ENCODE measurements at places on chromosomes 11 and 22. TPM values are rescaled to one million over a fixed set of nuclear protein-coding genes. Genes with fewer than 3 reads are reported as not detected.

KRTAP5-8 gene
- polyA plus RNA-seq: not detected

GVQW3 gene
- 0.15 TPM for polyA plus RNA-seq

BACE1 gene
- polyA plus RNA-seq: 1.6 TPM

JOSD1 gene
- 7.2 TPM for polyA plus RNA-seq

MS4A6E gene
- polyA plus RNA-seq: not detected

MRGPRF gene
- polyA plus RNA-seq: 0.22 TPM

CDC42EP2 gene
- 15.4 TPM for polyA plus RNA-seq

EXPH5 gene
- 0.04 TPM for polyA plus RNA-seq

RAB36 gene
- 0.49 TPM for polyA plus RNA-seq

CHRDL2 gene
- not detected for polyA plus RNA-seq

STK33 gene
- polyA plus RNA-seq: not detected

WNT7B gene
- not detected for polyA plus RNA-seq

CCDC15 gene
- 0.32 TPM for polyA plus RNA-seq

TBX10 gene
- not detected for polyA plus RNA-seq

DNA sequence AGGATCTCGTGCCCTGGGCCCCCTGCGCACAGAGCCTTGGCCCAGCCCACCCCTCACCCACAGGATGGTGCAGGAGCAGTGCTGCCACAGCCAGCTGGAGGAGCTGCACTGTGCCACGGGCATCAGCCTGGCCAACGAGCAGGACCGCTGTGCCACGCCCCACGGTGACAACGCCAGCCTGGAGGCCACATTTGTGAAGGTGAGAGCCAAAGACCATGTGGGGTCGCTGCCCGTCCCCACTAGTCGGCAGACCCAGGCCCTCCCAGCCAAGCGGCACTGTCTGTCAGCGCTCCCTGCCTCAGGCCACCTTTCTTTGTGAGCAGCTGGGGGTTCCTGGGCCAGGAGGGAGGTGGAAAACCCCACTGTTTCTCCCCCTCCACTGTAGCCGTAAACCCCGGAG is 22.8 kb downstream of the FBLN1 start:
- no peaks in the 10 kb centered on the region for H3K4me1 ChIP-seq
- no peak for DNase-seq
- H3K27me3 ChIP-seq: no peaks in the 10 kb centered on the region

- no peak overlapping the region for H3K4me3 ChIP-seq
- H3K36me3 ChIP-seq: peaks cover 77% of the 10 kb centered on the region
- no peak overlapping the region for H3K27ac ChIP-seq
- no peaks in the 10 kb centered on the region for H3K4me1 ChIP-seq
These were observed 29.1 kb upstream of the COMT start for GRCh38 chr22:19912271-19912999.

DNA sequence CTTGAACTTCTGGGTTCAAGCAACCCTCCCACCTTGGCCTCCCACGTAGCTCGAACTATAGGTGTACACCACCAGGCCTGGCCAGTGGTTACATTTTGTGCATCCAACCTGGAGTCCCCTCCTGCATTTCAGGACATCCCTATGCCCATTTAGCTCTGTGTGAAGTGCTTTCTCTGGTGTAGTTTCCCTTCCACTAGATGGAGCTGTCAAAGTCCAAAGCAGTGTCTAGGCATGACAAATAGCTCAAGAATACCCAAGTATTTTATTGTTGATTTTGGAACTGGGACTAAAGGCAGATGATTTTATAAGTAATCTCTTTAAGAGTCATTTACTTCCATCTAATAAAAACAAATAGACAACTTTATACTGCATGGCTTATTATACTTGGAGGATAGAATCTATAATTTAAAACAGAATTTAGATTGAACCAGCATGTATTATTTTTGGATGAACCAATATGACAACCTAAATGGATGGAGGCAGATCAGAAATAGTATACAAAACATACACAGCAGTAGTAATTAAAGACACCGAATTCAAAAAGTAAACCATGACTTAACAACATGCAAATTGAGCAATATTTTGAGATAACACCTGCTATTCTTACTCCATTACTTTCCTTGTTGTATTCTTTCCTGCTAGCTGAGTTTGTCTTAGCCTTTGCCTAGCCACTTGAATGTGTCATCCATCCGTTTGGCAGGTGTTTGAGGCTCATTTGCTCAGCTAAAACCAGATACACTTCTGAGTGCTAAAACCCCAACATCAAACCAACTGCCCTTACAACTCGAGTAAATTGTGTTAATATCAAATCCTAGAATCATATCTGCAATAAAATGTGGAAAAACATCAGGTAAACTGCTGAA is 37.7 kb downstream of the EIF4ENIF1 start:
- peaks cover 89% of the 10 kb centered on the region for H3K36me3 ChIP-seq
- no peaks in the 10 kb centered on the region for H3K27me3 ChIP-seq
- no peaks in the 10 kb centered on the region for H3K4me1 ChIP-seq

DNA sequence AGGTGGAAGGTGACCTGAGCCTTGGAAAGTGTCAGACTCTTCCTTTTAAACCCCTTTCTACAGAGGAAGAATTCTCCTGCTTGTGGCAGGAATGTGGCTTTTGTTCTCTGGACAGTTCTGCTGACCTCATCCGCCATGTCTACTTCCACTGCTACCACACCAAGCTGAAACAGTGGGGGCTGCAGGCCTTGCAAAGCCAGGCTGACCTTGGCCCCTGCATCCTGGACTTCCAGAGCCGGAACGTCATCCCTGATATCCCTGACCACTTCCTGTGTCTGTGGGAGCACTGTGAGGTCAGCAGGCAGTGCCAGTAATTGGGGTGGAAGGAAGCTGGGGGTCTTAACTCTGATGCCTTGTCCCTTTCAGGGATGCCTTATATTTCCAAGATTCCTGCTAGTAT is 9.3 kb downstream of the HINFP start:
- no peak overlapping the region for H3K4me3 ChIP-seq
- H3K27me3 ChIP-seq: no peaks in the 10 kb centered on the region
- H3K36me3 ChIP-seq: peaks cover 87% of the 10 kb centered on the region
- H3K27ac ChIP-seq: no peak overlapping the region
- DNase-seq: no peak
- H3K4me1 ChIP-seq: no peaks in the 10 kb centered on the region

DNA sequence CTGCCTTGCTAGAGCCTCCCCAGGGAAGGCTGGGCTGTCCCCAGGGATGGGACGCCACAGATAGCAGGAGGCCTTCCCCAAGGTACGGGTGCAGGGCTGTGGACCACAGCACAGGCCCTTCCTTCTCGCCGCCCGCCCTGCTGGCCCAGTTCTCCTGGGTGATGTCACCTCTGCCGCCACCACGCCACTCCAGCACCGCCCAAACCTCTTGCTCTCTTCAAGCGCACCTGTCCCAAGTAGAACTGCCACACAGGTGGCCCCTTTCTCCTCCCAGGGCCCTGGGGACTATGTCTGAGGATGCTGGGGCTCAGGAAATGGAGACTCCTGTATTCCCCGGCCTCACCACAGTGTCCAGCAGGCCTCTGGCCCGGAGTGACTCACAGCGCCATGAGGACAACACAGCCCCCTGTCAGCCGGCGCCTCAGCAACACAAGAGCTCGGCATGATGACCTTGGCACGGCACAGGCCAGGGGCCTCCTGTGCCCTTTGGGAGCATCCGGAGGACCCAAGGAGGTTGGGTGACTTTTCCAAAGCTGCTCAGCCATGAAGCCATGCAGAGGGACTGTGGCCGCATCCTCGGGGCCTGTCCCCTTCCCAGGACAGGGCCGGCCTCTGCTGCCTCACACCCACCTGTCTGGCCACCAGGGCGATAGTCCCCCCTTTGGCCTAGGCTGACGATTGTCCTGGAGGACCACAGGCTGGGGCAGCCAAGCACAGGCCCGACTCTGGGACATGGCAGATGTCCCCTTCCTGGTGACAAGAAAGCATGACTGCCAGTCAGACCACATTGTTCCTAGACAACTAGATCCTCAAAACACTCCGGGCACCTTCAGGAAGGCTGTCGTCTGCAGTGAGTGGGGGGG is 1023.5 kb downstream of the BRD1 start:
- H3K4me1 ChIP-seq: no peaks in the 10 kb centered on the region
- no peak overlapping the region for H3K27ac ChIP-seq
- H3K27me3 ChIP-seq: no peaks in the 10 kb centered on the region
- no peaks in the 10 kb centered on the region for H3K36me3 ChIP-seq

DNA sequence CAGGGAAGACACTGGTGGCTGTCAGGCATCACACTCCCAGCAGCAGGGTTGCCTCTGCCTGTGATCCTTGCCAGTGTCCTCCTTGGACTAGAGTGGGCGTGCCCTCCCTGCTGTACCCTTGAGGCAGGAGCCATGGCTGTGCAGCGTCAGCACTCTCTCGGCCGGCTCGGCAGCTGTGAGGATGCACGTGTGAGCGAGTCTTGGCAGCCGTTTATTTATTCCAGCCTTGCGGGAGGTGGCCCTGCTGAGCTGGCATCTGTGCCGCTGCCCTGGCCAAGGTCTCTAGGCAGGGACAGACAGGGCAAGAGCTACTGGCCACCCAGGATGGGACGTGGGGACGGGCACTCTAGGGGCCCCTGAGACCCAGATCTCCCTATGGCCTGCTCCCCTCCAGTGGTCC is 33.9 kb downstream of the TSPAN4 start:
- no peak overlapping the region for H3K4me3 ChIP-seq
- no peaks in the 10 kb centered on the region for H3K4me1 ChIP-seq
- H3K36me3 ChIP-seq: peaks cover 11% of the 10 kb centered on the region
- H3K27me3 ChIP-seq: no peaks in the 10 kb centered on the region
- H3K27ac ChIP-seq: no peak overlapping the region
- DNase-seq: no peak

- peaks cover 73% of the 10 kb centered on the region for H3K36me3 ChIP-seq
- H3K4me3 ChIP-seq: no peak overlapping the region
- H3K27ac ChIP-seq: no peak overlapping the region
- no peak for DNase-seq
- H3K4me1 ChIP-seq: no peaks in the 10 kb centered on the region
These were observed 26.5 kb downstream of the MED15 start for GRCh38 chr22:20533879-20534265.

DNA sequence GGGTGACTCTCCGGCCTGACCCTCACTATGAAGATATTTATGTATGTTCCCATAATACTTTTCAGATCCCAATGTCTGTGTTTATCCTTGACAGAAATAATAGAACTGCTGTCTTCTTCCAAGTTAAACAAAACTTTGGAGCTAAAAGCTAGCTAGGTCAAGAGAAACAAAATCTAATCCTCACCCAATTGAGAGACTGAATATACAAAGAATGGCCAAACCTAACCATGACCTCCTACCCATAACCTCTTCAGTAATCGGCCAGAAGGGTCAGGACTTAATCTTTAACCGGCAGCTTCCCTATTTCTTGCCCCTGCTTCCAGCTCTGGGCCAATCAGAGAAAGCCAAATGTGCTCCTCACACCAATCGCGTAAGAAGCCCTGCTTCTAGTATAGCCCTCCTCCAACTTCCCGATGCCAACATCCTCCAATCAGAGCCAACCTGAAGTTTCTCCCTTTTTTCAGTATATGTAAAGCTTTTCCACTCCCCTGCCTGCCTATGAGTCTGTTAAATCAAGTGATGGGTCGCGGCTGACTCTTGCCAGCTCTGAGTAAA is 1.7 kb upstream of the DDX6 start:
- no peaks in the 10 kb centered on the region for H3K27me3 ChIP-seq
- peak overlapping the region; percentile 89 for H3K4me3 ChIP-seq
- peaks cover 28% of the 10 kb centered on the region for H3K4me1 ChIP-seq
- DNase-seq: peak; percentile 91
- H3K36me3 ChIP-seq: no peaks in the 10 kb centered on the region

DNA sequence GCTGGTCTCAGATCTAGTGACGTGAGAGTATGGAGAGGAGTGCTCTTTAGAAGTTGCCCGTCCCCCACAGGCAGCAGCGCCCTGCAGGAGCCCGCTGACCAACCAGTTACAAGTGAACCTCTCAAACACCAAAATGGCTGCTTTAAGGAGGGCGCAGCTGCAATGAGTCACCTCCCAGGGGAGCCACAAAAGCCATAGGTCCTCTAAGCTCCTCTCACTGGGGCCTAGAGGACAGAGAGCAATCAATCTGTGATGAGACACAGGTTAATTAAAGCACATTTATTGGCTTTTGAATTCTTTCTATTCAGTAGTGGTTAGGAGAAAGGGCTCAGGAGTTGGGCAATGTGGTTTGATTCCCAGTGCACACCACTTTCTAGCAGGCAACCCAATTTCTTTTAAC is 15.5 kb upstream of the RAPSN start:
- H3K36me3 ChIP-seq: peaks cover 54% of the 10 kb centered on the region
- H3K4me1 ChIP-seq: no peaks in the 10 kb centered on the region
- H3K27ac ChIP-seq: no peak overlapping the region
- H3K4me3 ChIP-seq: no peak overlapping the region

- H3K4me1 ChIP-seq: no peaks in the 10 kb centered on the region
- H3K36me3 ChIP-seq: no peaks in the 10 kb centered on the region
- no peak overlapping the region for H3K4me3 ChIP-seq
- H3K27me3 ChIP-seq: no peaks in the 10 kb centered on the region
- no peak for DNase-seq
These were observed 13.6 kb downstream of the EFCAB6 start for GRCh38 chr22:43798492-43798891.

GRCh38 chr11:66008095-66008467 is 3.7 kb upstream of the CST6 start:
- no peak for DNase-seq
- H3K27ac ChIP-seq: no peak overlapping the region
- H3K27me3 ChIP-seq: peaks cover 23% of the 10 kb centered on the region
- H3K36me3 ChIP-seq: peaks cover 10% of the 10 kb centered on the region
- H3K4me1 ChIP-seq: peaks cover 20% of the 10 kb centered on the region

GRCh38 chr11:67514116-67514515 is 6.2 kb upstream of the CDK2AP2 start:
- no peak for DNase-seq
- no peaks in the 10 kb centered on the region for H3K36me3 ChIP-seq
- no peaks in the 10 kb centered on the region for H3K27me3 ChIP-seq
- peaks cover 2% of the 10 kb centered on the region for H3K4me1 ChIP-seq

GRCh38 chr22:28766628-28767027 is 5.9 kb upstream of the CCDC117 start:
- H3K36me3 ChIP-seq: no peaks in the 10 kb centered on the region
- no peak overlapping the region for H3K4me3 ChIP-seq
- DNase-seq: no peak
- H3K27ac ChIP-seq: no peak overlapping the region
- no peaks in the 10 kb centered on the region for H3K4me1 ChIP-seq
- no peaks in the 10 kb centered on the region for H3K27me3 ChIP-seq

- no peaks in the 10 kb centered on the region for H3K4me1 ChIP-seq
- no peaks in the 10 kb centered on the region for H3K36me3 ChIP-seq
- no peaks in the 10 kb centered on the region for H3K27me3 ChIP-seq
- H3K4me3 ChIP-seq: no peak overlapping the region
- H3K27ac ChIP-seq: no peak overlapping the region
These were observed 64.7 kb downstream of the ADAMTS15 start for GRCh38 chr11:130513132-130513531.

- no peak for DNase-seq
- no peak overlapping the region for H3K4me3 ChIP-seq
These were observed 41.6 kb downstream of the CD44 start for GRCh38 chr11:35180317-35181233.

DNA sequence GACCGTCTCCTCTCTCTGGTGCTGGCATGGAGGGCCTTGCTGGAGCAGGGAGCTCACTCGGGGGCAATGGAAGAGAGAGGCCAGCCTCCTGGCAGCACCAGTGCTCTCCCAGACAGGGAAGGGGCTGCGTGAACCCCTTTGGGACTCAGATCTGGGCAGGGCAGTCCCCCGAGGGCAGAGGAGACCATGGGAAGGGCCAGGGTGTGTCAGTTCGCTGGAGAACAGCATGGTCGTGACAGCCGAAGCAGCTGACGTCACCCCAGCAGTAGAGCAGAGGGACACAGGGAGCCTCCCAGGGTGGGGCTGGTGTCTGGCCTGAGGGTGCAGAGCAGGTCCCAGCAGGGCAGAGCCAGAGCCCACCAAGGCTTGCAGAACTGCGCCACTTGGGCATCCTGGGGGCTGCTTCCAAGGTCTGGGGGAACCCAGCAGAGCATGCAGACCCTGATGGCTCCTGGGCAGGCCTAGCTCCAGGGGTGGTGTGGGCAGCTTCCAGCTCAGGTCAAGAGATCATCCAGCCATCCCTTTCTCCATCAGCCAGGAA is 71.0 kb upstream of the KCNQ1OT1 start:
- H3K4me3 ChIP-seq: no peak overlapping the region
- no peaks in the 10 kb centered on the region for H3K27me3 ChIP-seq
- no peak for DNase-seq
- H3K36me3 ChIP-seq: peaks cover 54% of the 10 kb centered on the region

Data from CD14-positive monocyte (primary cell).